ENCODE measurements at places on chromosomes 1 and 21.

GRCh38 chr1:242139442-242139841 lies 140.5 kb upstream of the MAP1LC3C start:
- DNase-seq, result no peak

DNA sequence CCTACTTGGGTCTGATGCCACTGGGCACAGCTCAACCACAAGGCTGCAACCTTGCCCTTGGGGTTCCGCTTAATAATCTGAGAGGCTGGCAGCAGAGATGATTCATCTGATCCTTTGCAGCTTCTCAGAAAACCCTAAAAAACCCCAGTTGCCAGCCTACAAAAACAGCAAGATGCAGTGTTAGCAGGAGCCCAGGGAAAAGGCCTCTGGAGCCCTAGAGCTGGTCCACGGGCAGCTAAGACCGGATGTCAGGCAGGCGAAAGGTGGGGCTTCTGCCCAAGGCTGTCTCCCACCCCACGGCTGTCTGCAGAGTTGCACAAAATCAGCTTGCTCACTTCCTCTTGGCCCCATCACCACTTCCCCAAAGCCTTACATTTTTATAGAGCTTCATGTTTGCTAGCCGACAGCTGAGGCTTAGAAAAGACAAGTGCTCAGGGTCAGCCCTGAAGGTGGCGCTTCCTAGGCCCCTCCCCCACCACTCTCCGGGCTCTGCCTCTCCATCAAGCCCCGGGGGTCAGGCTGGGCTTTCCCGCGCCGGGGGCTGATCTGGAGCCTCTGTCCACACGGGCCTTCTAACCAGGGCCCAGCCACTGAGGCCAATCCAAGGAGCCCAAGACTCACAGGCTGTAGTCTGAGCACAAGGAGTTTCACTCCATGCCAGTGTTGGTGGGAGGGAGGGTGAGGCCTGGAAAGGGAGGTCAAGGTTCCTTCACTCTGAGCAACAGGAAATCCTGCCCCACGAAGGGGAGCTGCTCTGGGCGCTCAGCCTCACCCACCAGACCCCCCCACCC lies 4.2 kb upstream of the ADORA3 start:
- DNase-seq, result peak; percentile 45

- no peak for DNase-seq
These were observed 5.3 kb downstream of the ADIPOR1 start for GRCh38 chr1:202952818-202953217.

GRCh38 chr1:208652296-208653160 lies 408.3 kb upstream of the PLXNA2 start:
- DNase-seq, result peak; percentile 11

DNA sequence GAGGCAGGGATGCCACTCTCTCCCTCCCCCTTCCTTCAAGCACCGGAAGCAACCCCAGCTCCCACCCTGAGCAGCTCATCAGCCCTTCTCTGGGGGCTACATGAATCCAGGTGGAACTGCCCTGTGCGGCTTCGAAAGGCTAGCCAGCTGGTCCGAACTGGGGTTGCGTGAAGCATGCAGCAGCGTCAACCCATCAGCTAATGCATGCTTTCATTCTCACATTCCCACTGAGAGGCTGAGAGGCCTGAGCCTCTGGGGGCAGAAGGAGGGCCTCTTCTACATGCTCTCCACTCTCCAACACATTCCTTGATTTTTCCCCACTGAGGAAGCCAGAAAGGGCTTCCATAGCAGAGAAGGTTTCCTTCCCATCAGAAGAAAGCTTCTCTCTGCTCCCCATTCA lies 5.6 kb downstream of the RXRG start:
- no peak for DNase-seq

DNA sequence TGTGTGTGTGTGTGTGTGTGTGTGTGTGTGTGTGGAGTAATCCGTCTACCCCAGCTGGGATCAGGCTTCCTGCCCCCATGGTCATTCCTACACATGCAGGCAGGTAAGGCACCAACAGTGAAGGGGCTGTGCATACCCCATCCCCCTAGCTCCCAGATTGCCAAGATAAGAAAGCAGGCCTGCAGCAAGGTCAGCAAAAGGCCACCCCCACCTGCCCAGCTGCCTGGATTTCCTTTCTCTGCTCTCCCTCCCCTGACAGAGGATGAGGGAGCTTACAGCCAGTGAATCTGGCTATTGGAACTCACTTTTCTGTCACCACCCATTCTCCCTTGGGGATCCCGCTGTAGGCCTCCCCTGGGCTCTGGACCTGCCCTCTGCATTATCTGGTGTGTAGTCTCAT lies 7.9 kb downstream of the ALX3 start:
- no peak for DNase-seq

DNA sequence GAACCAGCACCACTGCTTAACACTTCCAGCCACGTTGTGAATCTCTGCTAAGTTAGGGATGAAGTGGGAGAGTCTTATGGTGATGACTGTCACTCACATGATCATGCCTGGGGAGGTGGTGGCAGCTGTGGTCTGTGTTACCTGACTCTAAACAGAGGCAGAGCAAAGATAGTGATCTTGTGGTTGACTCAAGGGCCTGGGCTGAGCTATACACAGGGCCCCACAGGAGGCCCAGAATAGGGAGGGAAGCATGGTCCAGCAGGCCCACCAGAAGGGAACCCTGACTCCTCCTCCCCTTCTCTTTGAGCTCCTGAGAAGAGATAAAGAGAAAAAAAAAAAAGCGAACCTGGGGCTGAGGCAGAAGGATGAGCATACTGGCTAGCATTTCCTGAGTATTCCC lies 55.0 kb downstream of the PLXNA2 start:
- DNase-seq, result no peak

DNA sequence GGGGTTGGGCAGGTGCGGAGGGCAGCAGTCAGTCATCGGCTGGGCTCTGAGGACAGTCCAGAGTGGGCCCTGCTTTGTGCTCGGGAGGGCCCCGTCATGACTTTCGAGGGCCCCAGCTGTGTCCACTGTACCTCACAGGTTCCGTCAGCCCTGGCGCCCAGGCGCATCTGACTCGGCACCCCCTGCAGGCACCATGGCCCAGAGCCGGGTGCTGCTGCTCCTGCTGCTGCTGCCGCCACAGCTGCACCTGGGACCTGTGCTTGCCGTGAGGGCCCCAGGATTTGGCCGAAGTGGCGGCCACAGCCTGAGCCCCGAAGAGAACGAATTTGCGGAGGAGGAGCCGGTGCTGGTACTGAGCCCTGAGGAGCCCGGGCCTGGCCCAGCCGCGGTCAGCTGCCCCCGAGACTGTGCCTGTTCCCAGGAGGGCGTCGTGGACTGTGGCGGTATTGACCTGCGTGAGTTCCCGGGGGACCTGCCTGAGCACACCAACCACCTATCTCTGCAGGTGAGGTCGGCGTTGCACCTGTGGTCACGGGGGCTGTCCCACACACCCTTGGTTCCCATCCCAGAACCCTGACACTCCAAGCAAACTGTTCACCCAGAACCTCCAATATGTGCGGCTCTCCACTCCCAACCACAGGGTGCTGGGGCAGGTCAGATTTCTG lies 7.8 kb downstream of the PODN start:
- DNase-seq, result no peak

DNA sequence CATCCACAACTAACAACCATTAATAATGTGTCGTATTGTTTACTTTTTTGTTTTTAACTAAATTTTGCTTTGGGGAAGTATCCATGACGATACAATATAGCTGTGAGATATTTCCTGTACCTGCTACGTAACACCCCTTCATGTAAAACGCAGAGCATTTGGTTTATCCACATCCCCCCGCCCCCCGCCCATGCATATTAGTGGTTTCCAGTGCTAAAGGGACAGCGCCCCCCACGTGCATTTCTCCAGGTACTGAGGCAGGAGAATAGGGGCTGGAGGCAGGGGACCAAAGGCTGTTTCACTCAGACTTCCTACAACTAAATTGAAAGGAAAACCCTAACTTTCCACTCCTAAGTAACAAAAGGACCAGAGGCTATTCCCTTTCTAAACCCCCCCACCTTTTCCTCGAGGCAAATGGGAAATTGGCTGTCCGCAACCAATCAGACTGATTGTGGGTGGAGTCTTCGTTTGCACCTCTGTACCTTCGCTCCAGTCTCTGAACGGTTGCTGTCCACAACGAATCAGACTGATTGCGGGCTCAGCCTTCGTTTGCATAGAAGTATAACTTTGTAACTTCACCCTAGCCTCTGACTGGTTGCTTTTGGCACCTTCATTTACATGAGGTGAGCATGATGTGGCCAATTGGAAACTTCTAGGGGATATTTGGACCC lies 12.2 kb upstream of the RIPK4 start:
- no peak for DNase-seq

GRCh38 chr1:111867868-111868440 lies 112.3 kb downstream of the DDX20 start:
- DNase-seq, result no peak

DNA sequence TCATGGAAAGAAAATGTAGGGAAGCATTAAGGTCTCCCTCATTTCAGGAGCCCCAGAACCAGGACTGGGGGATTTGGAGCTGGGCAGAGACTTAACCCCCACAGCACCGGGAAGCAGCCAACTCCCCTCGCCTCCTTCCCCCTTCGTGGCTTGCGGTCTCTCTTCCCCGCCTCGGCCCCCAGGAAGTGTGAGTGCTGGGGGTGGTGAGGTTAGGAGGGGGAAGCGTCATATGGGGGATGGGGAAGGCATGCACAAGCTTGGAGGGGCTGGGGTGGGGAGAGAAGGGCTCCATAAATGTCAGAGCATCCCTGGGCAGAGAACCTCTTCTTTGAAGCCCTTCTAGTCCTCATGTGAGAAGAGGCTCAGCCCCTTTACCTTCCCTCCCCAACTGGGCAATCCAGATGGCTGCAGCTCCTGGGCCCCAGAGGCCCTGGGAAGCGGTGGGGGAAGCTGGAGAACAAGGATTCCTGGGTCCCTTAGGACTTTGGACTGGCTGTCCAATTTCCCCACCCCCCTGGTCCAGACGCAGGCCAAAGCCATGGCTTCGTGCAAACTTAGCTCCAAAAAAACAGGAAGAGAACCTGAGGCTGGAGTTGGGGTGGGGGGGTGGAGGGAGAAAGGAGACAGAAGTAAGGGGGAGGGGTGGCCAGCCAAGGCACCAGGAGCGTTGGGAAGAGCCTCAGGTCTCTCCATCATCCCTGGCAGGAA lies 7.8 kb downstream of the ZBTB7B start:
- no peak for DNase-seq

DNA sequence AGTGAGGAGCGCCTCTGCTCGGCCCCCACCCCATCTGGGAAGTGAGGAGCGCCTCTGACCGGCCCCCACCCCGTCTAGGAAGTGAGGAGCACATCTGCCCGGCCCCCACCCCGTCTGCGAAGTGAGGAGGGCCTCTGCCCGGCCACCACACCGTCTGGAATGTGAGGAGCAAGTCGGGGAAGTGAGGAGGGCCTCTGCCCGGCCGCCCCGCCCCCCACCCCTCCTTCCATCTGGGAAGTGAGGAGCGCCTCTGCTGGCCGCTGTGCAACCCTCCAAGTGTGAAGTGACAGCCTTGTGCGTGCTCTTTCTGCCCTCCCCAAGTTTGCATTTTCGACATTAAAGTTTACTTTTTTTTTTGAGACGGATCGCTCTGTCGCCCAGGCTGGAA lies 5.1 kb upstream of the ZZZ3 start:
- no peak for DNase-seq

GRCh38 chr1:47569261-47569660 lies 131.4 kb downstream of the FOXD2 start:
- DNase-seq, result no peak

DNA sequence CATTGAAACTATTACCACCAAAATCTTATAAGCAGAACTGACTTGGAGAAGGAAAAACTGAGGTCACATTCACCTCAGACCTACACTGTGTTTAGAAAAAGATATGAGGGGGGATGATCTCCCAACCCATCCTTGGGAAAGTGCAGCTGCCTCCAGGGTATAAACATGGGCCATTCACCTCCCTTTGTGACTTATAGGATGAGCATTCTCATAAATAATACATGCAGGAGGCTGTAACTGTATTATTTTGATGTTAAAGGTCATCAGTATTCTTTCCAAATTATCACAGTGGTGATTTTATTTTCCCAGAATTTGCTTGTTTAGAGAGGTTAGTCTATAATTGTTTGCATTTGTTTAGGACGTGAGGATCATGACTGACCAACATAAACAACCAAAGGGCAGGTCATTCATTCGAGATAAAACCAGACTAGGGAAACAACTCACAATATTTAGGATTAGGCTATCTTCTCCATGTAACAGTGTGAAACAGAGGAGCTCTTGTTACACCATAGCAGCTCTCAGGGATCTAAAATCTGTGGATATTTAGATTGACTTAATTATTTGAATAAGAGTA lies 109.2 kb upstream of the NR5A2 start:
- DNase-seq, result no peak

GRCh38 chr1:77282866-77283539 lies 1.2 kb downstream of the AK5 start:
- DNase-seq, result no peak

GRCh38 chr21:28636752-28637691 lies 355.7 kb downstream of the LTN1 start:
- peak; percentile 27 for DNase-seq

DNA sequence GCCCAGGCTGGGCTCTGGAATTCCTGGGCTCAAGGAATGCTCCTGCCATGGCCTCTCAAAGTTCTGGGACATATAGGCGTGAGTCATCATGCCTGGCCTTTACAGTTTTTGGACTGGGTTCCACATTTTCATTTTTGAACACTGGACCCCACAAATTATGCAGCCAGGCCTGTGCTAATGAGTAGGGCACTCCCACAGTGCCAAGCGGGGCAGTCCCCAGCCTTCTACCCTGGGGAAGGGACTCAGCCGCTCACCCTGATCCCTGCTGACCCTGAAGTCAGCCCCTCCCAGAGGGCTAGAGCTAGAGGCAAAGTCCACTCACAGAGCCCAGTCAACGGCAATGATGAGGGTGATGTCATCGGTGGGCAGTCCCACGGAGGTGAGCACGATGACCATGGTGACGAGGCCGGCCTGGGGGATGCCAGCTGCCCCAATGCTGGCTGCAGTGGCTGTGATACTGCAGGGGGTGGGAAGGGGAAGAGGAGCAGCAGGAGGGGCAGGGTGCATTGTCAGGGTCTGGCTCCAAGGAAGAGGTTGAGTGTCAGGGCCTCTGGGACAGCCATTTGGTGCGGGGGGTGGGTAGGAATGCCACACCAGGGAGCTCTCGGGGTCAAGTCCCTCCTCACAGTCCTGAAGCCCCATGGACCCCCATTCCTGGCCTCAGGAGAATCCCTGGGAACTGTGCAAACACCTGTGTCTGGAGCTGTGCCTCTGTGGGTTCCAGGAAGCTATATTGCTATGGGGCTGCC lies 27.6 kb downstream of the PODN start:
- DNase-seq, result no peak
